ENCODE measurements at places on chromosomes 12 and 14. TPM values are rescaled to one million over a fixed set of nuclear protein-coding genes. Genes with fewer than 3 reads are reported as not detected.

GRCh38 chr14:91302391-91302790, 57.9 kb upstream of the GPR68 start:
- H3K4me1 ChIP-seq: peaks cover 55% of the 10 kb centered on the region
- H3K27me3 ChIP-seq: no peaks in the 10 kb centered on the region
- H3K36me3 ChIP-seq: peaks cover 76% of the 10 kb centered on the region

DNA sequence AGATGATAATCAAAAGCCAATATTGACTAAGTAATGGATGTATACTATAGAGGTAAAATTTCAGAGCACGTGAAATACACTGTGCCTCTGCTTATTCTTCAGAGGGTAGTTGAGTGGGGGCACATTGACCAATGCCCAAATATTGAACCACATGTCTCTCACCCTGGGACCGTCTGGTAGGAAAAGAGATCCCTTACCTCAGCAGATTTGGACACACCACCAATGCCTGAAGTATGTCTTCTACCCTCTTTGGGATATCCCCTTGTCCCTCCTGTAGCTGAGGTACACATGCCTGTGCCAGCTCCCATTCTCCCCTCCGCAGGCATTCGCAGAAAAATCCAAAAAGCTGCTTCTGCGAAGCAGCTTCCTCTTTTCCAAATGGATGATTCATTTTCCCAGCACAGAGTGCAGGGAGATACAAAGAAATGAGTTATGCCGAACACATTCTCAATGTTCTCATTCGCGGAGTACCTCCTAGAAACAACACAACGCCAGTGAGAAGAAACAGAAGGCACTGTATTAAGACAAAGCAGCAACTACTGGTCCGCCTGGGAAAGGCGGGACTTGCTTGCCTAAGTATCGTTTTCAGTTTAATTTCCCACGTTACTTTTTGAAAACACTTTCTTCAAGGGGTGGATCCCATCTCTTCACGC, 691 bp downstream of the ZFYVE26 start:
- H3K4me3 ChIP-seq: peak overlapping the region; percentile 93
- peaks cover 43% of the 10 kb centered on the region for H3K4me1 ChIP-seq
- H3K27me3 ChIP-seq: no peaks in the 10 kb centered on the region
- no peak for DNase-seq
- peak overlapping the region; percentile 90 for H3K27ac ChIP-seq
- H3K36me3 ChIP-seq: peaks cover 11% of the 10 kb centered on the region

DNA sequence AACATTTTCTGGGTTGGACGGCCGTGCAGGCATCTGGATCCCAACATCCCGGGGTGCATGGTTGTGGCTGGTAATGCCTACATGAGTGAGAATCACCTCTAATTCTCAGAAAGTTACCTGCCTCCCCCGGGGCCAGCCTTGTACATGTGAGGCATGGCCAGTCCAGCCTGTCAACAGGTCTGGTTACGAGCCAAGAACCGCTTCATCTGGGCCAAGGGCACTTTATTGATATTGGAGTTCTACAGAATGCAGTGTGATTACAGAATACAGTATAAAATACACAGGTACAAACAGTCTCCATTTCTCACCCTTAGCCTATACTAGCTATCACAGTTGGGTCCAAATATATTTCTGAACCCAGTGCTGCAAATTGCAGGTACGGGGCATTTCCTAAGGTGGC, 84.9 kb upstream of the EVL start:
- DNase-seq: no peak
- no peaks in the 10 kb centered on the region for H3K36me3 ChIP-seq
- H3K27ac ChIP-seq: no peak overlapping the region
- H3K4me3 ChIP-seq: no peak overlapping the region
- H3K27me3 ChIP-seq: no peaks in the 10 kb centered on the region

DNA sequence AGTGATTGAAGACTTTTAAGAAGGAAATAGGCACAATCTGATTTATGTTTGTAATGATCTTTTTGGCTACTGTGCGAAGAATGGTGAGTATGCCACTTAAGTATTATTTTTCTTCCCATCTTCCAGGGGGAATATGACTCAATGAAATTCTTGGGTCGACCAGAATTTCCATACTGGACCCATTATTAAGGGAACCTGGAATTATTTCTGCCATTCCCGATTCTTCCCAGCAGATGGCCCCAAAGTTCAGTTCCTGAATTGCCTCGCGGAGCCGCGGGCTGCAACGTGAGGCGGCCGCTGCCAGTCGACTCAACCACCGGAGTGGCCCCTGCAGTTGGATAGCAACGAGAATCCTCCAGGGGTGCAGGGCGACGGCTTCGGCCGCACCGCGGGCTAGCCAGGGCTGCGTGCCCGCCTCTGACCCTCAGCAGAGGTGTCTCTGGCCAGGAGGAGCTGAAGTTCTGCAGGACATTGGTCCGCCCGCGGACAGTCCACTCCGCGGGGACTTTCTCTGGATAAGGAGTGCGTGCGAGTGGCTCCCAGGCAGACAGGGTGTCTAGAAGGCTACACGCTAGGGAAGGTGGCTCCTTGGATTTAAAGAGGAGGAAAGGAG, 628 bp upstream of the TSHR start:
- no peaks in the 10 kb centered on the region for H3K36me3 ChIP-seq
- H3K4me1 ChIP-seq: peaks cover 32% of the 10 kb centered on the region
- no peak overlapping the region for H3K27ac ChIP-seq

- DNase-seq: no peak
- peaks cover 70% of the 10 kb centered on the region for H3K36me3 ChIP-seq
- peaks cover 61% of the 10 kb centered on the region for H3K4me1 ChIP-seq
- H3K27me3 ChIP-seq: no peaks in the 10 kb centered on the region
Observed at GRCh38 chr14:70943838-70944237, 36.6 kb downstream of the PCNX1 start.

GRCh38 chr14:105223770-105224544, 24.4 kb upstream of the BTBD6 start:
- no peaks in the 10 kb centered on the region for H3K27me3 ChIP-seq
- H3K36me3 ChIP-seq: peaks cover 19% of the 10 kb centered on the region
- H3K27ac ChIP-seq: no peak overlapping the region
- H3K4me1 ChIP-seq: no peaks in the 10 kb centered on the region

DNA sequence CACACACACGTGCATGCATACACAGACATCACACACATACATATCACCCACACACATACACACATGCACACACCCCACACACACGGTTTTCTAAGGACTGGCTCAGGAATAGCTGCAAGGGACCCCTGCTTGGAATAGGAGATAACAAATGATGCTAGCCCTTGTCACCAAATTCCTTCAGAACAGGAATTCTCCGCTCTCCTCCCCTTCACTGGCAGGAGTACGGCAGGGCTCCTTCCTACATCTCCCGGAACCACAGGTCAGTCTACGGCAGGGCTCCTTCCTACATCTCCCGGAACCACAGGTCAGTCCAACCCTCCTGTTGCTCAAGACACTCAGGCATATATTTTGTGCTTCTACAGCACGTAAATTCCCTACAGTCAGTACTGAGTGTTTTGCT, 23.9 kb downstream of the PHLDA1 start:
- H3K27ac ChIP-seq: no peak overlapping the region
- no peaks in the 10 kb centered on the region for H3K4me1 ChIP-seq
- no peaks in the 10 kb centered on the region for H3K36me3 ChIP-seq
- H3K27me3 ChIP-seq: peaks cover 3% of the 10 kb centered on the region

DNA sequence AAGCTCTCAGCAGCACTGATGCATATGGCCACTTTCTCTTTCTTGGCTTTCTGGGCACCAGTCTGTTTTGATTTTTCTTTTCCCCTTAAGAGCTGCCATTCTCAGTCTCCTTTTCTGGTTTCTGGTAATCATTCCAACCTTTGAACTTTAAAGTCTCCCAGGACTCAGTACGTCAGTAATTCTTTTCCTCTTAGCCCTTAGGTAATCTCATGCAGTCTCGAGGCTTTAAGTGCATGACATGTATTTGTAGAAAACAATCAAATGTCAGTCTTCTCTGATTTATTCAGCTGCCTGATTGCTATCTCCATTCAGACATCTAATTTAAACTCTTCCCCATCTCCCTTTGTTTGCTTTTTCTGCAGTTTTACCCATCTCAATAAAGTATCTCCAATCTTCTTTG, 139.1 kb upstream of the PDZRN4 start:
- DNase-seq: no peak
- no peaks in the 10 kb centered on the region for H3K4me1 ChIP-seq
- H3K4me3 ChIP-seq: no peak overlapping the region
- H3K27ac ChIP-seq: no peak overlapping the region

DNA sequence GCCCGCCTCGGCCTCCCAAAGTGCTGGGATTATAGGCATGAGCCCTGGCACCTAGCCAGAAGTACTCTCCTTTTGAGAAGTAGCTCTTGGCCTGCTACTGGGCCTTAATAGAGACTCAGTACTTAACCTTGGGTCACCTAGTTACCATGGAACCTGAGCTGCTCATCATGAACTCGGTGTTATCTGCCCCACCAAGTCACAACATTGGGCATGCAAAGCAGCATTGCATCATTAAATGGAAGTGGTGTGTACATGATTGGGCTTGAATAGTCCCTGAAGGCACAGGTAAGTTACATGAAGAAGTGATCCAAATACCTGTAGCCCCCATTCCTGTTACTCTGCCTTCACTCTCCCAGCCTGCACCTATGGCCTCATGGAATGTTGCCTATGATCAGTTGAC, 18.0 kb upstream of the ATF7 start:
- no peaks in the 10 kb centered on the region for H3K36me3 ChIP-seq
- H3K27ac ChIP-seq: no peak overlapping the region
- H3K4me1 ChIP-seq: no peaks in the 10 kb centered on the region
- no peak for DNase-seq
- H3K27me3 ChIP-seq: no peaks in the 10 kb centered on the region

DNA sequence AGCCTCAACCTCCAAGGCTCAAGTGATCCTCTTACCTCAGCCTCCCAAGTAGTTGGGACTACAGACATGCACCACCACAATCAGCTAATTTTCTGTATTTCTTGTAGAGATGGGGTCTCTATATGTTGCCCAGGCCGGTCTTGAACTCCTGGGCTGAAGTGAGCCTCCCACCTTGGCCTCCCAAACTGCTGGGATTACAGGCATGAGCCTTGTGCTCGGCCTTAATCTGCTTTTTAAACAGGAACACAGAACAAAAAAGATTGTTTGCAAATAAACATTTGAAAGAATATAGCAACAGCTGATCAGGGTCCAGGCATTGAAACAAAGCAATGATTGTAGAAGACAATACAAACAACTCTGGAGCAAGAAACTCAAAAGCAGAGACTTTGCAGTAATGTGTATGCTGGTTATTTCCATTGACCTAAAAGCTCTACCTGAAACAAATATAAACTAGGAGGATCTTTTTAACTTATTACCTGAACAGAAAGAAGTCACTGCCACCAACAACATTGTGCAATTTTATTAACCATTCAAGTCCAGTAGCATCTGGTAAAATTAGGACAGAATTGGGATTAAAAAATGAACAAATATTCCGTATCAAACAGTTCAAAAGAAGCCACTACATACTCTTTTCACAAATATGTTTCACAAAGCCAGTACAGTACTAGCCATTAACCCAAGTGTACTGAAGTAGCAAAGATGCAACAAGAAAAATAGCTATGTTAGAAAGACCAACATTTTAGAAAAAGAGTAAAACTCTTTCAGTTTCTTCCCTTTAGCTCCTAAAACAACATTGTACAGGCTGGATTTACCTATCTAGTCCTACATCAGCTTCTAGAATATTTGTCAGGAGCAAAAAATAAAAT, 14.2 kb downstream of the AMN1 start:
- H3K36me3 ChIP-seq: peaks cover 31% of the 10 kb centered on the region
- H3K27me3 ChIP-seq: no peaks in the 10 kb centered on the region
- DNase-seq: no peak
- H3K27ac ChIP-seq: no peak overlapping the region
- no peak overlapping the region for H3K4me3 ChIP-seq

GRCh38 chr14:90732718-90733117, 83.5 kb downstream of the TTC7B start:
- H3K27me3 ChIP-seq: peaks cover 4% of the 10 kb centered on the region
- H3K27ac ChIP-seq: no peak overlapping the region
- H3K4me3 ChIP-seq: no peak overlapping the region
- H3K4me1 ChIP-seq: no peaks in the 10 kb centered on the region

DNA sequence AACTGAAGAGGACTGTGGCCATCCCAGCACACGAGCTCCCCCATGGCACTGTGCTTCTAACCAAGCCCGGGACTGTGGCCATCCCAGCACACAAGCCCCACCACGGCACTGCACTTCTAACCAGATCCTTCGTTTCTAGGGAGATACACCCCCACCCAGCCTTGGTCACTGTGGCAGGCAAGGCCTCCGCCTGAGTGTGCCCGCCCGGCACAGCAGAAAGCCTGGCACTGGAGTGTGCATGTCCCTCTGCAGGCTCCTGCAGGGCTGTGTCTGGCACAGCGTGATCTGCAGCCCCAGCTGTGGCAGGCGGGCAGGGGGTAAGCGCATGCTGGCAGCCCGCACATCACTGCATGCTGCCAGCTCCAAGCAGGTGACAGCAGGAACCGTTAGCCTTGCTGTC, 49.8 kb downstream of the CCDC85C start:
- no peaks in the 10 kb centered on the region for H3K36me3 ChIP-seq
- no peak for DNase-seq
- no peak overlapping the region for H3K4me3 ChIP-seq
- H3K4me1 ChIP-seq: peaks cover 2% of the 10 kb centered on the region
- H3K27ac ChIP-seq: no peak overlapping the region

EFS gene
- total RNA-seq: not detected

IFNG-AS1 gene
- 1.1 TPM for total RNA-seq
